ENCODE measurements at places on chromosomes 13 and 19.

- no peak for DNase-seq
Observed at GRCh38 chr13:98989469-98990235, 11.8 kb upstream of the DOCK9 start.

DNA sequence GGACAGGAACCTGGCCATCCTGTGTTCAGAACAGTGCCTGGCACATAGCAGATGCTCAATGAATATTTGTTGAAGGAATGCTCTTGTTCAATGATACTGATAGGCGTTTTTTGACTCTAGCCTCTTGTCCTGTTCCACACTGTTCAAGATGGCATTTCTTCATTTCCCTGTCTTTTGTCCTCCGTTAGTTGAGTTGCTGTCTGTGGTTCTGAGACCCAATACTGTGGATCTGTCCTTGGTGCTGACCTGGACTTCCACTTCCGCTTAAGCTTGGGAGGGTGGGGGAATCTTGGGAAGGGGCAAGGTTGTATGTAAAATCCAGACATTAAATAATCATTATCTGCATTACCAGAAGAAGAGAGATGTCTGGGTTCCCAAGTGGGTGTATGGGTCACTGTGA, 8.3 kb upstream of the KCNN4 start:
- peak; percentile 52 for DNase-seq

DNA sequence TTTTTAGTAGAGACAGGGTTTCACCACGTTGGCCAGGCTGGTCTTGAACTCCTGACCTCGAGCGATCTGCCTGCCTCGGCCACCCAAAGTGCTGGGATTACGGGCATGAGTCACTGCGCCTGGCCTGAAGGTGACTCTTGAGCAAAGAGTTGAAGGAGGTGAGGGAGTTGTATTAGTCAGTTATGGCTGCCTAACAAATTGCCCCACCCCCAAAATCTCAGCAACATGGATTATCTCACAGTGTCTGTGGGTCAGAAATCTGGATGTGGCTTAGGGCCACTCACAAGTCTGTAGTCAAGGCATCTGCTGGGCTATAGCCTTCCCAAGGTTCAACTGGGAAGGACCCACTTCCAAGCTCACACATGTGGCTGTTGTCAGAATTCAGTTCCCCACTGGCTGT, 52.8 kb upstream of the ADGRE5 start:
- DNase-seq: no peak

GRCh38 chr13:52954838-52955237, 73.8 kb upstream of the OLFM4 start:
- DNase-seq: no peak

DNA sequence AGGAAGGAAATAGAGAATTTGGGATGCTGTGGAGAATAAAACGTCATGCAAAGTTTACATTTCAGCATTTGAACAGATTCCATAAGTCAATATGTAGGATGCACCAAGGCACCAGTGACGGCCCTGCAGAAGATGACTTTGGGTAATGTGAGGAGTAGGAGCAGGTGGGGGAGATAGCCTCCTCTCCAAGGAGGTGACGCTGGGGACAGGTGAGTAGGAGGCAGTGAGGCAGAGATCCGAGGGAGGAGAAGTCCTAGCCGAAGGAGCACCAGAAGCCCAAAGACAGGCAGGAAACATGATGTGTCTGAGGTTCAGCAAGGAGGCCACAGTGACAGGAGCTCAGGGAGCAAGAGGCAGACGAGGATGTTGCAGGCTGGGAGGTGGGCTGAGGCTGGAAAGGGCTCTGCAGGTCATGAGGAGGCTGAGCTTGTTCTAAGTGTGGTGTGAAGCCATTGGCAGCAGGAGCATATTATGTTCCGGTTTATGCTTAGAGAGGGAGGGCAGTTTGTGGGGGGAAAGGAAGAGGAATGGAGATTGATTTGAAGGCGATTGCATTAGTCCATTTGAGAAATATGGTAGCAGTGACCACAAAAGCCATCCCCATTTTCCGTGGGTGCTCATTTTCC, 55.7 kb upstream of the C1QTNF9 start:
- no peak for DNase-seq

DNA sequence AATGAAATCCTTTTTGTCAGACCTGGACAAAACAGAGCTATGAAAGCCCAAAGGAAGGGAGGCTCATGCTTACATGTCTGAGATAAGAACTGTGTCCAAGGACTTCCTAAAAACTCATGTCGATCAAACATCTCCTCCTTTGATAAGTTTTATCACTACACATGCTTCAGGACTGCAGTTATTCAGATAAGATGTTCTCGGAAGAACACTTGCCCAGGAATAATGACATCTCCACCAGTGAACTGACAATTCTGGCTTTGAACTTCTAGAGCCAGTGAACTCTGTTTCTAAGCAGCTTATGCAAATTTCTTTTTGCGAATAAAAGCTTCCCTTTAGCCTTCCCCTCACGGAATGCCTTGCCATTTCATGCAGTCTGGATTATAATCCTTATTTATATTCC, 561.6 kb downstream of the TBC1D4 start:
- no peak for DNase-seq

DNA sequence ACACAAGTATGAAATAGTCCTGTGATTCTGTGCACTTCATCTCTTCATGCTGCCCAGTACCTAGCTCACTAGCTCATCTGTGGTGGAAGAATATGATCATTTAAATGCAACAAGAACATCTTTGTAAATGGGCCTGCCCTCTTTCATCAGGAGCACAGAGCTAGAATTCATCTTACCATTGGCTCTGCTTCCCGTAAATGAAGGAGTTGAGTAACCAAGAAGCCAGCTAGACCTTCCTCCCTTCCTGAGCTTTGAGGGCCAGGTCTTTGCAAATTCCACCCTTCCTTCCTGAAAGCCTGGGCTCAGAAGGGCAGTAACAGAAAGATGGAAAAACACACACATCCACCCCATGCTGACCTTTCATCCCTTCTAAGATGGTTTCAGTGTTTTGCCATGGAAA, 82.0 kb downstream of the FRY start:
- no peak for DNase-seq

DNA sequence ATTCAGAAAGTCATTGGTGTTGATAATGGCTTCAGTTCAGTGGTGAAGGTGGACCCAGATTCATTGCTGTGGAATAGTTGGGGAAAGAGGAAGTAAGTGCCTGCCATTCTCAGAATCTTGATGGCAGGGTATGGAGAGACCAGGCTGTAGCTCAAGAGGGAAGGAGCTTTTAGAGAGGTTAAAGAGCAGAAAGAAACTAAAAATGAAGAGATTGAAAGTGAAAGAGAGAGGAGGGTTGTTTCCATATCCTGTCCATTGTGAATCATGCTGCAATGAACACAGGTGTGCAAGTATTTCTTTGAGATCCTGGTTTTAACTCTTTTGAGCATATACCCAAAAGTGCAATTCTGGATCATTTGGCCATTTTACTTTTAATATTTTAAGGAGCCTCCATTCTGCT, 12.5 kb downstream of the GJB6 start:
- DNase-seq: no peak

DNA sequence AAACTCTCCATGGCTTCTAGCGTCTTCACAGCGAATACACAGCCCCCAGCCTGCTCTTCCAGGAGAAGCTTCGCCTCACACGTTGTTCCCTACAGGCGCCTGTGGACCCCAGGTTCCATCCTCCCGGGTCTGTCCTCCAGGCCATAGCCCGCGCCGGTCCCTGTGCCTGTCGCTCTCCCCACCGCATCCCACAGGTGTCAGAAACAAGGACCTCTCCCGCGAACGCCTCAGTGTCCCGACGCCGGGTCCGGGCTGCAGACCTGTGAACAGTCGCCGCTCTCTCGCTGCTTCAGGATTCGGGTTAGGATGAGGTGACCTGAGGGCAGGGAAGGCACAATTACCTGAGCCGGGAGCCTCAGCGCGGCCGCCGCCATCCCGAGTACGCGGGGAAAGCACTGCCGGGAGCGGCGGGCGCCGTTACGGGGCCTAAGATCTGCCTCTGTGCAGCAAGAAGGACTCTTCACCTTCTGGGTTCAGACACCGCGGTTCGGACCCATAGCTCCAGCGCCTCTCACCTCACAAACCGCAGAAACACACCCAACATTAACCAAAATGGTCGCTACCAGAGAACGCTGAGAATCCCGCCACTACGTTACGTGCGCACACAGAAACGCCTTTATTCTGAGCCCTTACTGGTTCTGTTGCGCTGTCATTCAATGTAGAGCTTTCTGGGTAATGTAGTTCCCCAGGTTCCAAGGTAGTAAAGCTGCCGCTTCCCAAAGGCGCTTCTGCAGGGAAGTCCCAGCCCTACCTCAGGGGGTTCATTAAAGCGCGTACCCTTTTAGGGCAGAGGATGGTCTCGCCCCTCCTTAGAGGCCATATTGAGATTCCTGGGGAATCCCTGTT, at the start of gene ZNF418:
TSS of gene ZNF418 (minus strand) at position 583 of the 846 bp plus-strand sequence. CDS start 1,580 bp downstream, outside the sequence.
- peak; percentile 83 for DNase-seq
